Chondrocyte (in vitro differentiated cells): ENCODE measurements at places on chromosomes 2 and 18. TPM values are rescaled to one million over a fixed set of nuclear protein-coding genes. Genes with fewer than 3 reads are reported as not detected.

GRCh38 chr2:204842661-204843485 is 297.6 kb downstream of the PARD3B start:
- no peak for DNase-seq

GRCh38 chr2:135882415-135882814 is 6.2 kb upstream of the MCM6 start:
- DNase-seq, result no peak

GRCh38 chr2:9663008-9663879 is 32.4 kb upstream of the YWHAQ start:
- no peak for DNase-seq

- DNase-seq, result no peak
Measured at GRCh38 chr18:10604182-10604581, 78.4 kb downstream of the NAPG start.

GRCh38 chr2:47232738-47233415 is 77.8 kb upstream of the STPG4 start:
- DNase-seq, result no peak

GPR39 gene
- 0.20 to 0.31 TPM in 2 of 3 replicates, not detected in the other for total RNA-seq

CPO gene
- total RNA-seq, result 0.34 TPM in 1 of 3 replicates, not detected in the others

KLHL41 gene
- total RNA-seq, result 1.4 to 2.3 TPM (median 2.2 TPM) in 3 replicates
